ENCODE measurements at places on chromosomes 12 and 14.

GRCh38 chr12:131751335-131751734 is 40.4 kb downstream of the SFSWAP start:
- no peak for DNase-seq

DNA sequence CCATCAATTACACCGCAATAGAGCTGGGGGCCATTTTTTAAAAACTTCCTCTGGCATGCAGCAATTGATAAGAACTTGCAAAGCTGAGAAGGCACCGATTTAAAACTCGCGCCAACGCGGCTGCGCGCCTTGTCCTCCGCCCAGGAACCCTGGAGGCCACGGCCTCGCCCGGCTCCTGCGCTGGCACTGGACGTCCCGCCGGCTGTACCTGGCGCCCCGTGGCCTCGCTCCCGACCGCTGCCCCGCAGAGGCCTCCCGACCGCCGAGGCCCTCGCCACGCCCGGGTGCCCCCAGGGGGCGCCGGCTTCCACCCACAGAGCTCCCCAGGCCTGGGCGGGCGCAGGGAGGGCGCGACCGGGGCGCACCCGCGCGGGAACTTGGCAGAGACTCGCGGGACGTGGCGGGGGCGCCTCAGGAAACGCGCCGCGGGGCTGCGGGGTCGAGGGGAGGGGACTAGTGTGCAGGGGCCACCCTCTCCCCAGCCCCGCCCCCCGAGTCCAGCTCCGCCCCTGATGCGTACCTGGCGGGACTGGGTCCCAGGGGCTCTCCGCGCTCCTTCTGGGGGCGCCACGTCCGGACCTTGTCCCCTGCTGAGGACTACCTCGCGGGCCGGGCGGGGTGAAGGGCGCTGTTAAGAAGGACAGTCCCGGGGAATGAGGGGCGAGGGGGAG is 65.7 kb downstream of the TNFAIP2 start:
- DNase-seq: no peak

DNA sequence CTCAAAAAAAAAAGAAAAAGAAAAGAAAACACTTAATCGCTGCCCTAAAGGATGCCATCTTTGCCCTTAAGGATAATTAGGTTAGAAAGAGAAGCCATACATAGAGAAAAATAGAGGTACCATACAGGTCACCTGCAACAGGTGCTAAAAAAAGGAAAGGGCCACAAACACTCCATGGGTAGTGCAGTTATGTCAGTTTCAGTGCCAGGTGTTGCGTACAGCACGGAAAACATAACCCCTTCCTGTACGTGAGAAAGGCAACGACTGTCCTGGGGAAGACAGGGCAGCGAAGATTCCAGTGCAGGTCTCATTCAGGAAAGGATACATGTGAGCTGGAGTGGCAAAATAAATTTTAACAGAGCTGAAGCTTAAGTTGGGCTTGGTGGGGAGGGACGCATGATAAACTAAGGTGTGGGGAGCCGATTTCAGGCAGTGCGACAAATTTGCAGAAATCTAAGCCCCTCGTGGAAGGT is 553 bp upstream of the DAZAP2 start:
- no peak for DNase-seq

- DNase-seq: no peak
Measured at GRCh38 chr12:110084314-110085015, 36.1 kb upstream of the C12orf76 start.

DNA sequence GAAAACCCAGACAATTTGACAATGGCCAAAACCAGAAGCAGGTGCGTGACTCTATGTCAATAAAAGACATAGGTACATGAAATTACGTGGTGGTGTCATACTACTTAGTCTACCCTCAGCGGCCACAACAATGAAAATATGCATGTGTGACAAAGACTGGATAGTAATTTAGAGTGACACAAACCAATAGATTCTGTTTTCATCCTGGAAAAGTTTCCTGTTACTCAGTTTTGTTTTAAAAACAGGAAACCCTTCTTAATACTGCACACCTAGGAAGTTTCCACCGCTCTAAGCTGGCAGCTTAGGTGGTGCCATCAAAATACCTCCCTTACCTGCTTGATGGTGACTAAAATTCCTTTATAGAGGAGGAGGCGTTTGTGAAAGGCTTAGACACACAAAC is 15.1 kb downstream of the POU6F1 start:
- no peak for DNase-seq

DNA sequence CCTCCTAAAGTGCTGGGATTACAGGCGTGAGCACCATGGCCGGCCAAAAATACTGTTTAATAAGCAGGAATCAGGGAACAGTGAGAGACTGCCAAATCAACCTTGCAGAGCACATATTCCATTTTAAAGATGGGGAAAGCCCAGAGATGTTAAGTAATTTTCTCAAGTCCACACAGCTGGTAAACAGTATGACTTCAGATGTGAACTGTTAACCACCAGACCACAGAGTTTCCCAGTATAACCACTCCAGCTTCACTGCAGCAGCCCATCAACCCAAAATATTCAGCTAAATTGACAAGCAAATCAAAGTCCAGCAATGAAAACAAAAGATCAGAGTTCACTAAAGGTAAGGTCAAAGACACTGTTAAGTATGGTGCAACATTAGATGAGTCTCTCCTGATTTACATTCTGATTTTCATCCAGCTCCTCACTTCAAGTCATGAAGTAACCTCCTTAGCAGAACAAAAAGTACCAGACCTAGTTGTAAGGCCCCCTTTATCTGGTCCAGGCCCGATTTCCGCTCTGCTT is 82.1 kb downstream of the TRAFD1 start:
- DNase-seq: no peak

- DNase-seq: no peak
Measured at GRCh38 chr14:81066672-81067071, 111.3 kb downstream of the TSHR start.

DNA sequence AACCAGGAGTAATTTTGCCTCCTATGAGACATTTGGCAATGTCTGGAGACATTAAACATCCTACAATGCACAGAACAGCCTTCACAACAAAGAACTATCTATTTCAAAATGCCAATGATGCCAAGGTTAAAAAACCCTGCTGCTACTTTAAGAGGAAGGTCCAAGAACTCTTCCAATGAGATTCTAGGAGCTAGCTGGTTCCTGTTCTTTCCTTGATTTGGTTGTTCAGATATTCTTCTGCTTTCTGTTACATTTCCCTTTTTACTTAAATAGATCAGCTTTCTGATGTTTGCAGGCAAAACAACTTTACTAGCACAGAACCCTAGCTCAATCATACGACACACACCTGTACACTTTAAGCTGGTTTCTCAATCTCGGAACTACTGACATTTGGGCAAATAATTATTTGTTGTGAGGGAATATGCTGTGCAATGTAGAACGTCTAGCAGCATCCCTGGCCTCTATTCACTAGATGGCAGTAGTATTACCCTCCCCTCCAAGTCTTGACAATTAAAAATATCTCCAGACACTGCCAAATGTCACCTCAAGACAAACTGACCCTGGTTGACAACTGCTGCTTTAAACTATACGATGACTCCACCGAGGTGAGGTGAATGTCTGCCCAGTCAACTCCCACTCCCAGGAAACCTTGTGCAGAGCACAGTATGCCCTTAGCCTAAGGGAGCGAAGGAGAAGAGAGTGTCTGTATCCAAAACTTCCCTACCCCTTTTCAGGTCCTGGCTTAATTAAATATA is 4.4 kb downstream of the BLTP3B start:
- DNase-seq: no peak

DNA sequence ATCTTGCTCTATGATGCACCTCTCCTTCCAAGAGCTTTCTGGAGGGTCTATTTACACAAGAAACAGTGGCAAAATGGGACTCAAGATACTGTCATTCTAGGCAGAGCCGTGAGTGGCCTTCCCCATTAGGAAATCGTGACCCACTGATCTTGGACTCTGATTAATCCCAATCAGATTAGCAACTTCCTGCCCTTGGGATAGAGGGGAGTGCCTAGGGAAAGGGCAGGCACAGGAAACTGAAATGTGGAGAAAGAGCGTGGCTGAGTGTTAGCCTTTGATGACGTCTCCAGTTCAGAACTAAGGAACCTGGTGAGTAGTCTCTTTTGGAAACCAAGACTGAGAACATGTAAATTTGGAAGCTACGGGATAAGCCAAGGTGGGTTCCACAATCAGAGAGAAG is 76.1 kb downstream of the NUAK1 start:
- DNase-seq: no peak

DNA sequence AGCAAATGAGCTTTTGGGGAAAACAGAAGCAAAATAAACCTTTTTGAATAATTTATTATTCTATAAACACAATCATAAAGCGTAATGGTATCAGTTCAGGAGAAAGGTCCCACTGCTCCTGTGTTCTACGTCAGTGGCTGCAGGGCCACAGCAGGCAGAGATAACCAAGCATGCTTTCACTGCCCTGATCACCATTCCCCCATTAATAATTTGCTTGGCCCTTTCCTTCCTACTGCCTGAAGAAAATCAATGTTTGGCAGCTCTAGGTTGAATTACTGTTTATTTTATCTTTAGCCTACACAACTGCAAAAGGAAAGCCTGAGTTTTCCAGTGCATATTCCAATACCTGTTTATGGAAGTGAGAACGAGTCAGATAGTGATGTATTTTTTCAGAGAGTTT is 369.9 kb downstream of the DIO2 start:
- DNase-seq: no peak

DNA sequence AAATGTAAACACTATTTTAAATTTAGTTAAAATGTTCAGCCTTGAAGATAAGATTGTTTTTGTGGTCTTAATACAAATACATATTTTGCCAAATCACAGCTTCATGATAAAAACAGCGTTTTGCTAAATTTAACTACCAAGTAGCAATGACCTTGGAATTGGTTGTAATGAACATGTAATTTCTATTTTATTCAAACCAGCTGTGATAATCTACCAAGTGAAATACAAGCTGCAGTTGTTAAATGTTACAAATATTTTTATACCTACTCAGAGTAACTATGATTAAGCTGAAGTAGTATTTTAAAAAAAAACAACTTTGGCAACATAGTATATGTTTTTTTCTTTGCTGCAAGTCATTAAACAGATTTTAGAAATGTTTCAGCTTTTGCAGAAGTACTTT is 96.2 kb downstream of the CPSF2 start:
- DNase-seq: no peak

GRCh38 chr12:115349711-115350110 is 665.7 kb upstream of the TBX3 start:
- DNase-seq: no peak

GRCh38 chr14:75515629-75515996 is 6.7 kb upstream of the BATF start:
- DNase-seq: no peak

DNA sequence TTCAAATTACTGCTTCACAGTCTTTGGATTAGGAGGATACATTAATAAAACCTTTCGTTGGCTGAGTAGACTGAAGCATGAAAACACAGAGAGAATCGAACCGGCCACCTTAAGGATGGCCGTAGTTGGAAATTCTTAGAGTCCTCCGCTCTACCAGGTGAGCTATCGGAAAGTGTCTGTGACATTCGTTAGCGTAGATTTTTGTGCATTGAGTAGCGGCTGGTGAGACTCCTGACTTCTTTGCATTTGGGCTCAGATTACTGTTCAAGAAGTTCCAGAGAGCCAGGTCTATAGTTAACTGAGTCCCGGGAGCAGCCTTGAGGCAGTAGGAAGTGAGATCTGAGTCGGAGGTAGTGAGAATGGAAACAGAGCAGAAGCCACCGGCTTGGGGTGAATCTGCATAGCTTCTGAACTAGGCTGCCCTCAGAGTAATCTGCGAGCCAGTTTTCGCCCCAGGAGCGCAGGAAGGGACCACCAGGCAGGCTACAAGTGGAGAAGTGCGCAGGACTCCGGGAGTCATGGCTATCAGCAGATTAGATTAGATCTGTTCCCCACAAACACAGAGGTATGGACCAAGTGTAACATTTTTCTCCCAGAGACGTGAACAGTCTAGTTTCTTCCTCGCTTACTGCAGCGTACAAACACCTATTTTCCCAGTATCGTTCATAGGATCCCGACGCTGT is 11.0 kb downstream of the OR6S1 start:
- DNase-seq: no peak

DNA sequence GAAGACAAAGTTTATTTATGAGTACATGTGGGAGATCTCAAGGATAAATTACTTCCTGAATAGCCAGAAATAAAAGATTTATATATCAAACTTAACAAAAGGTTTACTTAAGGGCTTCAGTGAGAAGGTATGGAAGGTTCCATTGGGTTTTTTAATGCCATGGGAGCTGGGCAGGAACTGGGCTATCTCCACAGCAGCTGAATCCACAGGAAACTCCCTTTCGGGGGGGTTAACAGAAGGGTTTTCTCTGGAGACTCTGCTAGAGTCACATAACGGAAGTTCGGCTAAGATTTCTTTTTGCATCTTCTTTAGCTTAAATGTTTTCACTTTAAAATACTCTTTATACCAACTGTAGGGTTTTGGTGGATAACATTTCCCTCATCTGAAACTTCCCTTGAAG is 113.5 kb downstream of the UNC79 start:
- DNase-seq: no peak

DNA sequence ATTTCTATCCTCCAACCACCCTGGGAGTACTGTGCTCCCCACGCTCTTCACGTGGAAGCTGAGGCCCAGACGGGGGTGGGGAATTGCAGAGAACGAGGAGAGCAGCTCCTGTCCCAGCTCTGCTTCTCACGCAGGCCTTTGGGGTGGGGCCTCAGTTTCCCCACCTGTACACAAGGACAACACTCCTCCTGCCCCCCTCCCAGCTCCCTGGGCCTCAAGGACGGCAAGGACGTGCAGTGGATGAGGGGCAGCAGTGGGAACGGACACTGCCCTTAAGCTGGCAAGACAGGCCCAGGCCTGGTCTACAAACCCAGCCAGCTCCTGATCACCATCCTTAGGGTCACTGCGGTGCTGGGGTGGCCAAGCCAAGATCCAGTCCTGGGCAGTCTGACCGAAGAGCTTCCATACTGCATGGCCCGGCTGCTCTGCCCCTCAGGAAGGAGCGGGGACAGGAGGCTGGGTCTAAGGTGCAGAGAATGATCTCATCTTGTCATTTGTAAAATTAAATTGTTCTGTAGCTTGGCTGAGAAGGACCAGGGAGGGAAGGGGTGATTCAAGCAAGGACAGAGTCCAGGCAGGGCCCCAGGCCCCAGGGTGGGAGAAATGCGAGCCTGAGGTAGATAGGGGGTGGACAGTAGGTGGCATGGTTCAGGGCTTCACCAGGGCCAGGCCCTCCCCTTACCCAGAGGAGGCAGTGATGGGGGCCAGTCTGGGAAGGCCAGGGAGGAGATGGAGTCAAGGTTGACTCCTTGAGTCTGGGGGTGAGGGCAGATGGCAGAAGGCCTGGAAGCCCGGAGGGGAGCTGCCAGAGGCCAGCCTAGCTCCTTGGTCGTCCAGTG is 1.3 kb upstream of the CLBA1 start:
- DNase-seq: no peak

GRCh38 chr12:75130811-75131210 is 78.8 kb downstream of the KCNC2 start:
- DNase-seq: no peak

GRCh38 chr14:105411985-105412770 is 7.4 kb upstream of the MTA1 start:
- no peak for DNase-seq

GRCh38 chr12:46383654-46384450 is 11.3 kb upstream of the SLC38A2 start:
- no peak for DNase-seq

DNA sequence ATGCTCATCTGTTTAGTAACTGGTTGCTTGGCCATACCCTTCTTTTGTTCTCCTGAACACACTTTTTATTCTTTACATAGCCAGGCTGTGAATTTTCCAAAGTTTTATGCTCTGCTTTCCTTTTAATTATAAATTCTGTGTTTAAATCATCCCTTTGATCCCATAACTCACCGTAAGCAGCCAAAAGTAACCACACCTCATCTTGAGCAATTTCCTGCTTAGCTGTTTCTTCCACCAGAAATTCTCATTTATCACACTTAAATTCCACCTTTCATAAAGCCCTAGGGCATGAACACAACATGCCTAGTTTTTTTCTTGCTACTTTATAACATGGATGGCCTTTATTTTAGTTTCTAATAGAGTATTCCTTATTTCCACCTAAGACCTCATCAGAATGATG is 510.7 kb downstream of the C12orf50 start:
- DNase-seq: no peak
